Smooth muscle cell of the umbilical artery (primary cell): ENCODE measurements at places on chromosomes 4 and X. TPM values are rescaled to one million over a fixed set of nuclear protein-coding genes. Genes with fewer than 3 reads are reported as not detected.

MID2 gene
- 7.2 and 11.9 TPM in 2 replicates for total RNA-seq

FAM193A gene
- 9.8 and 17.7 TPM in 2 replicates for total RNA-seq

TCEAL3 gene
- total RNA-seq = 15.8 and 16.3 TPM in 2 replicates

NOX1 gene
- not detected in 2 replicates for total RNA-seq

CABS1 gene
- total RNA-seq = not detected in 2 replicates

BMPR1B gene
- 0.30 and 0.74 TPM in 2 replicates for total RNA-seq

PPP1R2C gene
- total RNA-seq = not detected in 2 replicates

PDZD4 gene
- under 0.01 and 0.18 TPM in 2 replicates for total RNA-seq

TKTL2 gene
- total RNA-seq = not detected in 2 replicates
